ENCODE measurements at places on chromosomes 2 and 18.
A peak's percentile ranks its signal among the peaks of the same experiment; 100 is the strongest.

- DNase-seq: no peak
Observed at GRCh38 chr2:172768401-172768800, 32.8 kb downstream of the RAPGEF4 start.

- no peak for DNase-seq
Observed at GRCh38 chr2:19709553-19709952, 192.2 kb downstream of the TTC32 start.

DNA sequence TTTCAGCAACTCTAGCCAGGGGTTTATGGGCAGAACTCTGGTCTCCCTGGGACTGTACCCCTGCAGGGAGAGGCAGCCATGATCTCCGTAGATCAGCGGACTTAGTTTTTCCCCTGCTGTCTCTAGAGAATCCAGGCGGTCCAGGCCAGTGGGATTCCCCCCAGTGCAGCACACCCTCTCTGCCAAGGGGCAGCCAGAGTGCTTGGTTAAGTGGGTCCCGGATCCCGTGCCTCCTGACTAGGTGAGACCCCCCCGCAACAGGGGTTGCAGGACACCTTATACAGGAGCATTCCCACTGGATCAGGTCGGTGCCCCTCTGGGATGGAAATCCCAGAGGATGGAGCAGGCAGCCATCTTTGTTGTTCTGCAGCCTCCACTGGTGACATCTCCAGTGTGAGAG lies 33.0 kb downstream of the WDPCP start:
- no peak for DNase-seq

- DNase-seq: peak; percentile 55
Observed at GRCh38 chr2:197286805-197287595, 23.6 kb downstream of the ANKRD44 start.

DNA sequence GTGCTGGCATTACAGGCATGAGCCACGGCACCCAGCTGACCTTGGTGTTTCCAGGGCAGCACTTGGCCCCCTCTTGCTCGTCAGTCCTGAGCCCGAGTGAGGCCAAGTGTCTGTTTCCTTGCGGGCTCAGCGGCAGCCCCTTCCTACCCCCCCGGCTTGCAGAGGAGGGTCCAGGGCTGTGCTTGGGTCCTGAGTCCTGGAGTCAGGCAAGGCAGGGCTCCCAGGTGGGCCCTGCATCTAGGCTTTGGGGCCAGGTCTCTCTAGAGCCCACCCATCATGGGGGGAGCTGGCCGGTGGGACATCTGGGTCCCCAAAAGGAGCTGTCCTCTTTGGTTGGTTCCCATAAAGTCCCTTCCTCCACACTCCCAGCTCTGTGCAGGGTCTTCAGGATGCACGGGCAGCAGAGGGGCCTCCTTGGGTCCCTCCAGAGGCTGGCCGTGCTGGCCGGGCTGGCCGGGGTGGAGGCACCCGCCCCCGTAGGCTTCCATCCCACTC lies 63.7 kb upstream of the HPCAL1 start:
- DNase-seq: no peak

DNA sequence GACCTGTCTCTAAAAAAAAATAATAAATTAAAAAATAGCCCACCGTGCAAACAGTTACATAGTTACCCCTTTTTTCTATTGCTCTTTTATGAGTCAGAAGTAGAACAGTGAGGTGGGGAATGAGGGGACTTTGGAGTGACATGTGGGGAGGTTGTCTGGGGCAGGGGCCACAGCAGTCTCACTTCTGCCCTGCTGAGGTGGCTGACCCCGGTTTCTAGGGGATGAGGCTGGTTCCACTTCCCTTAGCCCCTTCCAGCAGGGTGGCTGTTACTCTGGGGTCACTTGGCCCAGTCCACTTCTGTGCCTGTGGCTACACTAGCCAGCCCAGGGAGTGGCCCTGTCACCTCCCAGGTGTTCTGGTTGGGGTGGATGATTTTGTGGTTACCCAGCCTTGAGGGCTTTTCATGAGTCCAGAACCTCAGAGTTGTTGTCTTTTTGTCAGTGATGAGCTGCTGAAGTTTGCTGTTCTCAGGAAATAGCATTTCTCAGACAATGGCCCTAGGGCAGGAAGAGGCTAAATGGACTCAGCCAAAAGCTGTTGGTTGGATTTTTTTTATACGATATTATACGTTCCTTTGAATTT lies 28.0 kb upstream of the SCLY start:
- no peak for DNase-seq

DNA sequence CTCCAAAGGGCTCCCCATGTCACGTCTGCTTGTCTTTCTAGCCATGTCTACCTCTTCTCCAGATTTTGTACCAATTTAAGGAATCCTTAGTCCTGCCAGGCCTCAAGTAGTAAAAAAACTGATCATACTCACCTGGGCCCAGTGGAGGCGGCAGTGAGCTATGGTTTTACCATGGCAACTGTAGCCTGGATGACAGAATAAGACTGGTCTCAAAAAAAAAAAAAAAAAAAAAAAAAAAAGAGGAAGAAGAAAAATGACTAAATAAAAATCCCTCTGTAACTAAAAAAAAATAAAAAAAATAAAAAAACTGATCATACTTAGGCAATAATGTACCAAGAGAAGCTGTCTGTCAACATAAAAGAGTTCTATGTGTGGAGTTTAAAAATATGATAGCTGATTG lies 221.6 kb downstream of the NR4A2 start:
- DNase-seq: no peak
